ENCODE measurements at places on chromosomes 3 and 15.

DNA sequence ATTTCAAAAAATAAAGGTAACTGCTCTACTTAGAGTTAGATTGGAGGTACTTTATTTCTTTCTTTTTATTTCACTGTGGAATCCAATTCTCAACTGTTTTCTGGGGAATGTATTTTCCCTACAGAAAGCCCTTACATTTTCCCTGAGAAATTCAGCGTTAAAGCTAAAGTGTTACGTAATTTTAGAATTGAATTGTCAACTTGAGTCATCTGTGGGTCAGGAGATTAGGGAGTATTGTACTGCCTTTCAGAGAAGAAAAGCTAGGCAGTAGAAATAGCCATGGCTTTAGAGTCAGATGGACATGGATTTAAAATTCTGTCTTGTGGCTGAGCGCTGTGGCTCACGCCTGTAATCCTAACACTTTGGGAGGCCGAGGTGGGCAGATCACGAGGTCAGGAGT lies 728.6 kb downstream of the ROBO1 start:
- no peak for DNase-seq

GRCh38 chr15:82820128-82820527 lies 10.7 kb downstream of the WHAMM start:
- no peak for DNase-seq

- no peak for DNase-seq
Measured at GRCh38 chr3:172853921-172854666, 103.6 kb downstream of the ECT2 start.

DNA sequence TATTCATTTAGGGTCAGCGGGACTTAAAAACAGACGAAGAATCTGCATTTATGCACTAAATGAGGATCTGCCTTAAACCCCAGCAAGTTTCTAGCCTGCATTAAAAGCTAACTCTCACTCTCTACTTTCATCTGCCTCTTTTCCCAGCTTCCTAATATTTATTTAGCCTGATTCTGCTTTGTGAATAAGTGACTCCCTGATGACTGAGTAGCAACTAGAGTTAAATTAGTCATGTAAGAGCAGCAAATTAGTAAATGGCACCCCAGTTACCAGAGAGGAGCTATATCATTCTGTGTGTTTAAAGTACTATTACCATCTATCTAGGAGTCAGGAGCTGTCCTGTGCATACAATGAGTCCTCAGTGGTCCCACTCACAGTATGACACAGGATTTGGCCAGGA lies 391.0 kb upstream of the RORA start:
- no peak for DNase-seq

DNA sequence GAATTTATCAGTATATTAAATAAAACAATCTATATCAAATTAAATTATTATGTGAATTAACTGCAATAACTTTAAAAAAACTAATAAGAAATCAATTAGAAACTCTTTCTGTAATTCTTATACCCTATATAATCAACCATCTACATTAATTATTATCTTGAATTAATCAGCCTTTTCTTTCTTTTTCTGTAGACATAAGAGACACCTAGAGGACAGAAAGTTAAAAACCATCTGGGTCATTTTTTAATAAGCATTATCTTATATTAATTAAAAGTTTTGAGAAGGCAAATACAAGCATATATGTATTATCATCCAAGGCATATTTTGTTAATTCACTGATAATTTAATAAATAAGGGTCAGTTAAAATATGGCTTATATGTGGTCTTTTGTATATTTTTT lies 24.2 kb upstream of the SLC25A26 start:
- DNase-seq, result no peak

DNA sequence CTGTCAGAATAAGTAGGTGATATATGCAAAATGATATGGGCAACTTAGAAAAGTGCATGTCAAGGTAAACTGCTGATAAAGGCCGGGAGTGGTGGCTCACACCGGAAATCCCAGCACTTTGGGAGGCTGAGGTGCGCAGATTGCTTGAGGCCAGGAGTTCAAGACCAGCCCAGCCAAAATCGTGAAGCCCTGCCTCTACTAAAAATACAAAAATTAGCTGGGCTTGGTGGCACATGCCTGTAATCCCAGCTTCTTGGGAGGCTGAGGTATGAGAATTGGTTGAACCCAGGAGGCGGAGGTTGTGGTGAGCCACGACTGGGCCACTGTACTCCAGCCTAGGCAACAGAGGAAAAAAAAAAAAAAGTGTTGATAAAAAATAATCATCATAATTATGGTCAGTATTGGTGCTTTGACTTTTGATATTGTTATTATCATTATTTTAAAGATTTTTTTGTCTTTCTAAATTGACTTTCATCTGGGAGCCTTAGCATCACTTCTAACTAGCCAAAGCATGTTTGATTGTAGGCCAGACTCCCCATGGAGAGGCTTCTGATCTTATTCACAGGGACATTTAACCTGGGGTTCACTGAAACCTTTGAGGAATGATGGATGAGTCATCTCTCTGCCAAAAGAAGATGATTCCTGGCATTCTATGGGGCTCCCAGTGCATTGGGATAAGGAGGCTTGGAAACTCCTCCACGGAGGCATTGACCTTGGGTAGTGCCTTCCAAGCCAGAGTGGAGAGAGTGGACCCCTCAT lies 5.6 kb downstream of the ZBTB38 start:
- no peak for DNase-seq

DNA sequence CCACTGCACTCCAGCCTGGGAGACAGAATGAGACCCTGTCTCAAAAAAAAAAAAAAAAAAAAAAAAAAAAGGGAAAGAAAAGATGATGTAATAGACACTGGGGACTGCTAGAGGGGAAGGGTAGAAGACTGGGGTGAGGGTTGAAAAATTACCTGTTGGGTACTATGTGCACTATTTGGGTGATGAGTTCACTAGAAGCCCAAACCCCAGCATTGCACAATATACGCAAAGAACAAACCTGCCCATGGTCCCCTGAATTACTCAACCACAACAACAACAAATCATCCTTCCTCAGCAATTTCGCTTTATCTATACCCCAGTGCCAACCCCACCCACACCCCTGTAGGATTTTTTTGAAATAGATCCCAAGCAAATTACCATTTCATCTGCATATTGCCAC lies 13.5 kb downstream of the NIPA1 start:
- DNase-seq, result no peak

- DNase-seq, result no peak
Measured at GRCh38 chr15:99651023-99651807, 82.0 kb downstream of the LYSMD4 start.

GRCh38 chr15:29774900-29775299 lies 47.4 kb downstream of the TJP1 start:
- DNase-seq, result no peak

DNA sequence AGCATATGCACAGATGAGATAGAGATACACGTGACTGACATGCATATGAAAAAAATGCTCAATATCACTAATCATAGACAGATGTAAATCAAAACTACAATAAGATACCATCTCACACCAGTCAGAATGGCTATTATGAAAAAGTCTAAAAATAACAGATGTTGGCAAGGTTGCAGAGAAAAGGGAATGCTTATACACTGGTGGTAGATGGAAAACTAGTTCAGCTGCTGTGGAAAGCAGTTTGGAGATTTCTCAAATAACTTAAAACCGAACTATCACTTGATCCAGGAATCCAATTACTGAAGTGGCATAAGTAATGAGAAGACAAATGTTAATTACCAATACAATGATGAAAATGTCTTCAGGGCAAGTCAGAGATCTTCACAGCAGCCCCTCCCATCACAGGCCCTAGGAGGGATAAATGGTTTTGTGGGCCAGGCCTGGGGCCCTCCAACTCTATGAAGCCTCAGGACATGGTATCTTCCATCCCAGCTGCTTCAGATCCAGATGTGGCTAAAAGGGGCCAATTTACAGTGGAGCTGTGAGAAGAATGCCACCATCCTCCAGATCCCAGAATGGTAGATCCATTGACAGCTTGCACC lies 71.4 kb upstream of the PLSCR4 start:
- no peak for DNase-seq

DNA sequence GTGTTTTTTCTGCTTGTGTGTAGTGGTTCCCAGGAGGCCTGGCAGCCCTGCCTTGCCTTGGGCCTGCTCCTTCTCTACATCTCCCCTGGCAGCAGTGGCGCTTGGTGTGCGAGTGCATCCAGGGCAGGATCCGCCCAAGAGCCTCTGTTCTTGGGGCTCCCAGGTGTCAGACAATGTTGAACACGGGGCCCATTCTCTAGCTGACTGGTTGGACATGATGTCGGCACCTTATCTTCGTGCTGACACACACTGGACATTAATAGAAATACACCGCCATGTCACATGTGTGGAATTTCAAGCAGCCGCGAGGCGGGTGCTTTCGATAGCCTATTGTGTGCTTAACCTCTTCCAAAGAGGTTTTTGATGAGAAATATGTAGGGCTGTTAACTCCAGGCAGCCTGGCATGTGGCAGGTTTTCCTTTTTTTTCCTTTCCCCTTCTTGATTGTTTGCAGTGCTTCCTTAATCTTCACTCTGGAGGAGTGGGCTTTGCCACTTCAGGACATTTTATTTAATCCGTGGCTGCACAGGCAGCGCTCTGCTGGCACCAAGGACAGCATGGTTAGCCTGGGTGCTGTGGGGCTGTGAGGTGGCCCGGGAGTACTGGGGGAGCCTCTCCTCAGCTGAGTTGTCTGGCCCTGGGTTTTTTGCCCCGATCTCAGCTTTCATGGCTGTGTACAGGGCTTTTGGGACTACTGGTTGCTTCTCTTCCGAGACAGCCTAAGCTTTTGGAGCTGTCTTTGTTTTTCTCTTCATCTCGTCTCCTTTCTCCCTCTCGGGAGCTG lies 42.5 kb downstream of the CHCHD6 start:
- DNase-seq, result peak; percentile 70

DNA sequence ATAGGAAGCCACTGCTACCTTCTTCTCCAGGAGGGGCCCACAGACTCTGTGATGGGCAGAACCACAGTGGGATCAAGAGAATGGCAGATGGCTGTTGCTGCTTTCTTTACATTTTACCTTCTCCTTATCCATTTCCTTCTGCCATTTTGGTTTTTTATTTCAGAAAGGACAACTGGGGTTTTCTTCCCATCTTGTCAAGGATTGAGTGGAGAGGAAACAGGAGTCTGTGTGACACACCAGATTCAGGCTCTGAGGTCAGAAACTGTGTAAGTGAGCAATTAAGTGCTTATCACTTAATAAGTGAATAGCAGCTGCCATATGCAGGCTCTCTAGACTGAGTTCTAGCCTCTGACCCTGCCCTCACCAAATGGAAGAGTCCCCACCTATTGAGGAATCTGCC lies 47.3 kb downstream of the ITGB5 start:
- no peak for DNase-seq

GRCh38 chr15:48433226-48433886 lies 102.1 kb downstream of the DUT start:
- no peak for DNase-seq

DNA sequence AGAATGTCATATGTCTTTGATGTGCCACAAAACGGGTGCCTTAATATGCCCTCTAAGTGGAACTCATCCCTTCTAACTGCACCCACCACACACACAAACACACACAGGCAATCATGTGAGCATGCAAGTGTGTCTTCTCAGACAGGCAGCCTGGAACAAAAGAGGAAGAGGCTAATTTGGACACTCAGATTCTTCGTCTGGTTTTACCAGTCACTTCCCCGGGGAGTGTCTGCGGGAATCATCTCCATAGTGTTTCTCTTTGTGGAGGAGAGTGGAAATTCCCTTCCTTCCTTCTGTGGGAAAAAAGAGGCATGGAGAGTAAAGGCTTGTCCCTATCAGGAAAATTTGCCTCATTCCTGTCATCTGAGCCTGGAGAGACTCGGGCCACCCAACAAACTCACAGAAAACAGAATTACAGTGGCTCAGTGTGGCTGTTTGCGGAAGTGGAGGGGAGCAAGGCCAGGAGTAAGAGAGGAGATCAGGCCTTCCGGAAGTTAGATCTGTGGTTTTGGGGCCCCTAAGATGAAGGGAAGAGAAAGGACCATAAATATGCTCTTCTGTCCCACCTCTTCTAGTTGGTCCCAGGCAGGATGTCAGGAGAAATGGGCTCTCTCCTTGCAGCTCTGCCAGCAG lies 212.6 kb upstream of the SEMA6D start:
- DNase-seq, result no peak

DNA sequence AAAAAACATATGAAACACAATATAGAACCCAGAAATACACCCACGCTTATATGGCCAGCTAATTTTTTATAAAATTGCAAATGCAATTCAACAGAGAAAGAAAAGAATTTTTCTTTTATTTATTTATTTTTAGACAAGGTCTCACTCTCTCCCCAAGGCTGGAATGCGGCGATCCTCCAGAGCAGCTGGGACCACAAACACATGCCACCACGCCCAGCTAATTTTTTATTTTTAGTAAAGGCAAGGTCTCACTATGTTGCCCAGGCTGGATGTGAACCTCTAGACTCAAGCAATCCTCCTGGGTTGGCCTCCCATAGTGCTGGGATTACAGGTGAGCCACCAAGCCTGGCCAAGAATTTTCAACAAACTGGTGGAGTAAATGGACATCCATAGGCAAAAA lies 117.9 kb downstream of the SCAPER start:
- DNase-seq, result no peak

GRCh38 chr3:72821161-72821781 lies 27.0 kb downstream of the SHQ1 start:
- DNase-seq, result no peak

- DNase-seq, result no peak
Measured at GRCh38 chr3:89405176-89405575, 297.8 kb downstream of the EPHA3 start.

- no peak for DNase-seq
Measured at GRCh38 chr15:77436822-77437221, 16.1 kb downstream of the HMG20A start.

- DNase-seq, result no peak
Measured at GRCh38 chr3:190089711-190090110, 31.0 kb downstream of the P3H2 start.

DNA sequence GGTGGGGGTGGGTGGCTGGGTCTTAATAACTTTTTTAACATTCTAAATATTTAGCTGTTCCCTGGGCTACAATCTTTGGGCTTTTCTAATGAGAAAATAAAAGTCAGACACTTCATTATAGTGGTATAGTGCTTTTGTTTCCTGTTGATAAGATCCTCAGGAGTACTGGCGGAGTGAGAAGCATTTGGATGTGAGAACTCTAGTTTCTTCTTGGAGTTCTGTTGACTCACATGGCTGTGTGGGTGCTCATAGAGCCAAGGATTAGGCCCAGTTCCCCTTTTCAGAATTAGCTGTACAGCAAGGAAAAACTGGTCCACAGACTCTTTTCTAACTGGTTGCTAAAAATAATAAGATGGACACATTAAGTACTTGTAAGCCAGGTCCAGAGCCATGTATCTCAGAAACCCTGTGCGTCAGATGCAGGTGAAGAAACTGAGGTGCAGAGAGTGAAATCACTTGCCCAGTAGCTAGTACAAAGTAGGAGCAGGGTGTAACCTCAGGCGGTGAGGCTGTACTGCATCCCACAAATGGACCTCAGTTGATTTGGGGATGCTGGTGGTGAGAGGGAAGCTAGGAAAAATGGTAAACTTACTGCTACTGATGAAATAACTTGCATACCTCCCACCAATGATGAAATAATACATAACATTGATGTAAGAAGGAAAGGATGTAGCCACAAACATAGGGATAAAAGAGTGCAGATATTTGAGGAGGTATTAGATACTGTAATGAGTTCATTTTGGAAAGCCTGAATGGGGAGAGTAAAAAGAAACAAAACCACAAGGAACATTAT lies 2.3 kb downstream of the ITPR1 start:
- no peak for DNase-seq

Data from vagina (tissue), 2 donors.